NCI-H2171 treated with DMSO at 0.1 percent for 48 hours (cell line): ENCODE measurements at places on chromosomes 7 and 10.

GRCh38 chr7:128236924-128237586 is 4.0 kb upstream of the LEP start:
- DNase-seq, result peak; percentile 54

GRCh38 chr10:133332936-133333699 is 3.6 kb downstream of the CALY start:
- no peak for DNase-seq

- DNase-seq, result peak; percentile 81
Measured at GRCh38 chr7:128167042-128167701, 73.9 kb upstream of the LEP start.

DNA sequence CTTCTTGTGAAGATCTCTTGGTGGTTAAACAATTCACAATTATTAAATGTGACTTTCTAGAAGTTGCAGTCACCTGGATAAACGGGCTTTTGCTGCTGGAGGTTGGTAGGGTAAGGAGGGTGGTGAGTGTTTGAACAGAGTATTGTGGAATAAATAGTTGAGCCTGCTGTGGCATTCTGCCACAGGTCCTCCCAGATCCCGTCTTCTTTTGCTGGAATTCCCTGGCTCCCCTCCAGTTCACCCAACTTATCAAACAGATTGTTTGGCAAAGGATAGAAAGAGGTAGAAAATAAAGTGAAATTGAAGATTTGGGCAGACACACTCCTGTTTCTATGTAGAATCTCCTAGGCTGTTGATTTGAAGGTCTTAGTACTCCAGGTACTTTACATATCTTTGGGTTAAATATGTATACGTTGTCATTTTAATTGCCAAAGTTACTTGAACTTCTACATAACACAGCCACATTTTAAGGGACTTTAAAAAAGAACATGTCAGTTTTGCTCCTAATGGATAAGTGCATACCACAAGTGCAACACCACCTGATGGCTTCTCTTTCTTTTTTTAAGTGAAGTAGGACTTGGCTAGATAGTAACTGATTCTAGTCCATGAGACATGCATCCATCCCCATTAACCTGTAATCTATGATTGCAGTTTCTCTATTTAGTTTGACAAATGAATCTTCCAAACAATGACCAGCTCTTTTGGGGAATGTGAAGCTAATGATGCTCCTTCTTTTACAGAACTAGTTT is 83.0 kb downstream of the ARL4A start:
- no peak for DNase-seq

DNA sequence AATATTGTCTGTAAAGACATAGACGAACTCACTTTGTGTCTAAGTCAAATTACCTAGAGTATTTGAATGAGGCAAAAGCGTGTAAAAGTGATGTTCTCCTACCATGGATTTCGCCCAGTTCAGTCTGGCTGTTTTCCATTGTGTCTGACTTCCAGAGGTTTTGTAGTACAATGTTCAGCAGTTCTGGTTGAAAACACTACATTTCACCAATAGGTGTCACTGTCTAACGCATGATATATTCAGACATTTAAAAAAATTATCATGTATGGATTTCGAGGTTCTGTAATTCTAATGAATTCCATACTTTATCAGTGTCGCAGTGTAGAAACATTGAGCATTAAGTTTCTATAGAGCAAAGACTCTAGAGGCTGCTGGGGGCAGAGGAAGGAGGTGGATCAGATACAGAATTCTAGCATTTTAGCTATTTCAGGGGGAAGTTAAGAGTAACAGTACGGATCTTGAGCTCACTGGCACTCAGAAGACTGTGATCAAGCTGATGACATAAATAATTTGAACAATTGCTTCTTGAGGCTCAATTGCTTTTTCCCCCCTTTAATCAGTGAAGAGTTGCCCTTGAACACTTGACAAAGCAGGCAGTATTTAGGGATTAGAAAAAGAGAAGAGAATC is 196.9 kb upstream of the RHOBTB1 start:
- peak; percentile 57 for DNase-seq
